Esophagus mucosa (tissue), 1 donor: ENCODE measurements at places on chromosomes 3 and 15. TPM values are rescaled to one million over a fixed set of nuclear protein-coding genes. Genes with fewer than 3 reads are reported as not detected.

The AADACL2 gene
- total RNA-seq, result not detected

DNA sequence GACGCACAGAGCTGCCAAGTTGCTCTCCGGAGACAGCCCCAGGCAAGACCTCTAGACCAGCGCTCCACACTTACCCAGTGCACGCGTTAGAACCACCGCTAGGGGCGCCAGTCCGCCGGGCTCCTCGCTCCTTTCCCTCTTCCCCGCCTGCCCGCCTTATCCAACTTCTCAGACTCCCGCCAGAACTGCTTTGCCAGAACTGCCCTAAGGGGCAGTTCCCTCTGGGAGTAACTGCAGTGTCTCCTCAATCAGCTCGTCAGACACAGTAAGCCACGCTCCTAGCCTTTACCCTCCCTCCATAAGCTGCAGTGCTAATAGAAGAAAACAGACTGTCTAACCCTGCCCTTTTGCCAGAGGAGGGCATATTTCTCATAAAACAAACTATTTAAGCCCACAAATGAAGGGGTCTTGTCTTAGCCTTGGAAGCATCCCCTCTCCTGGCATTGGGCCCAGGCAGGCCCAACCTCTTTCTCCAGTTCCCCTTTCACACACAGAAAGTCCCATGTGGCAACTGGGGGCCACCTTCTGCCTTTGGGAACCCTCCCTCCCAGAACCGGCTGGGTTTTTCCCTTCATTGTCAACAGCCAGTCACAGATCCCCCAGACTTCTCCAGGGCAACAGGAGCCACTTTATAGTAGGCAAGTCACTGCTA lies 3.7 kb downstream of the BMF start:
- ATAC-seq, result peak; percentile 37

GRCh38 chr15:35557012-35557411 lies 11.0 kb upstream of the DPH6 start:
- no peak for ATAC-seq

- ATAC-seq, result peak; percentile 53
These were observed 175.4 kb downstream of the MBNL1 start for GRCh38 chr3:152444029-152444641.

DNA sequence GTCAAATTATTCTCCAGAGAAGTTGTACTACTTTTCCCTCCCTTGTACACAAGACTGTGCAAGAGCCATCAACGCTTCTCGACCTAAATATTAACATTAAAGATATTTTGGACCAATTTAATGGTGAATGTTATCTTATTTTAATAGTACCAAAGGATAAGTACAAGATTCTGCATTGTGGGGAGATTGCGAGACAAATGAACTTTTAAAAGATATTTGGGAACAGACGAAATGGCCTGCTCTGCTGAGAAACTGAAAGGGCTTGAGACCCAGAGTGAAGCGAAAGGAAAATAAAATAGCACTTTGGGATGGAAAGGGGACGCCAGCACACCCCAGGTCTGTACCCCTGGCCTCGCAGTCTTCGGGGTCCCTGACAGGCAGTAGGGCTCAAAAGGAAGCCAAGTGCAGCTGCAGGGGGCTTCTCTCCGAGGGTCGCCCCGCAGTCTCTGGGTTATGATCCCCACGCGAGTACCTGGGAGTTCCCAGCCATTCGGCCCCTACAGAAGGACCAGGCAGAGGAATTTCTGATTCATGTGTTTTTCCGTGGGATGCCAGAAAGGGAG lies 97.6 kb upstream of the VGLL3 start:
- no peak for ATAC-seq
